ENCODE measurements at places on chromosomes 7 and 10.

GRCh38 chr7:102030696-102031095 lies 213.3 kb downstream of the CUX1 start:
- no peak for DNase-seq

GRCh38 chr7:14754631-14755030 lies 147.9 kb downstream of the DGKB start:
- DNase-seq = no peak

DNA sequence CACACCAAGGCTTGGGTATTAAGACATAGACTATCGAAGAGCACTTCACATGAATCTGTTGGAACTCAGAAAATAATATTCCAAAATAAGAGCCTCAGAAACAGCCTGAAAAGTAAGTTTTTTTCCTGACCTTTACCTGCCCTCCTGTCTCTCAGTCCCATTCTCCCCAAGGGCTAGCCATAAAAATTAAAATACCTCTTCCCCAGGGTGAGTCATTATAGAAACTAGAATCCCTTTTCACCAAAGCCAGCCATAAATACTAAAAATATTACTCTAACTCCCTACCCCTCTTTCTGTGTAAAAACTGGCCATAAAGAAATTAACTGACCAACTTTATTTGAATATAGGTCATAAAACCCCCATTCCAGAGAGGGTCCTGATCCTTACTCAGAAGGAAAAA lies 87.9 kb upstream of the TMEM106B start:
- no peak for DNase-seq

DNA sequence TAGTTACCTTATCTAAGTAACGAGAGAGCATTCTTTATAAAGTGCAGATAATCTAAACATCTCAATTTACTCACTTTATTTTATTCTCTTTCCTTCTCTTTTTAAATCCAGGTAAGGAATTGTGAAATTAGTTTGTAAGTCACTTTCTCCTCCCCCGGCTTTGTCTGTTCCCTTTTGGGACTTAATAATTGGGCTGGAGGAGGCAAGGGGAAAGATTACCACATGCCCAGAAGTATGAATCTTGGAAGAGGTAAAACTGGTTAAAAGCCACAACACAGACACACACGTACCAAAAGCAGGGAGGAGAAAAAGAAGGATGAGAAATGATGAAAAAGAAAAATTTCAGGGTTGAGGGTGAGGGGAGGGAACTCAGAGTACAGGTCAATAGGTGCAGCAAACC lies 63.3 kb upstream of the LRRC17 start:
- no peak for DNase-seq

Measured in GM12891 (cell line).